Activated CD4-positive, CD25-positive, alpha-beta regulatory T cell treated with anti-CD3 and anti-CD28 coated beads, Interleukin-2, amount 50 U/mL, for 24 hours (primary cell): ENCODE measurements at places on chromosomes 1 and 21.
A peak's percentile ranks its signal among the peaks of the same experiment; 100 is the strongest.

GRCh38 chr21:44407493-44407892 lies 47.8 kb upstream of the LRRC3 start:
- ATAC-seq: peak; percentile 97

DNA sequence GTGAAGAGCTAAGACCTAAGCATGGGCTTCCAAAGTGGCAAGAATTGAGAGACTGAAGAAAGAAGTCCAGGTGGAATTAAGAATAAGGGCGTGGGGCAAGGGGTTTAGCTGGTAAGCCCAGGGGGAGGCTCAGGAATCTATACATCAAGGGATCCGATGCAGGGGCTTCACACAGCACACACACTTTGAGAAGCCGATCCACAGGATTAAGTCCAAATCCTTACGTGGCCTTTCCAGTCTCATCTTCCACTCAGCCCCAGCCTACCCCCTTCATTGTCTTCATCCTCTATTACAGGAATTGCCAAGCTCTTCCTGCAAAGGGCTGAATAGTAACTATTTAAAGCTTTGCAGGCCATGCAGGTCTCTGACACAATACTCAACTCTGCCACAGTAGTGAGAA lies 101.3 kb downstream of the TGFBR3 start:
- no peak for ATAC-seq

DNA sequence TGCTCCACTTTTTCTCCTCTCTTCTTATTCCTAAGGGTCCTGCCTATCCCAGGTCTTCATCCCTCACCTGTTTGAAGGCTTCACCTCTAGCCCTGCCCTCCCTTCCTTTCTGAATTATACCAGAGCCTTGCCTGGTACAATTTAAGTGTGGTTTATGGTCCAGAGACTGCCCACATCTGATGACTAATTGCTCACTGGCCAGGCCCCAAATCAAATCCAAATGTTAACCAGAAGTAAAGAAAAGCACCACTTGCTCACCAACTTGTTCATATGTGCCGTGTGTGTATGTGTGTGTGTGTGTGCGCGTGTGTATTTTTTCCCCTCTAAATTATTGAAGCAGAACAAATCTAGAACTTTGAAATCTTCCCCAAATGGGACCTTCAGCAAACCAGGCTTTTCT lies 26.4 kb downstream of the MYOM3 start:
- ATAC-seq: no peak

DNA sequence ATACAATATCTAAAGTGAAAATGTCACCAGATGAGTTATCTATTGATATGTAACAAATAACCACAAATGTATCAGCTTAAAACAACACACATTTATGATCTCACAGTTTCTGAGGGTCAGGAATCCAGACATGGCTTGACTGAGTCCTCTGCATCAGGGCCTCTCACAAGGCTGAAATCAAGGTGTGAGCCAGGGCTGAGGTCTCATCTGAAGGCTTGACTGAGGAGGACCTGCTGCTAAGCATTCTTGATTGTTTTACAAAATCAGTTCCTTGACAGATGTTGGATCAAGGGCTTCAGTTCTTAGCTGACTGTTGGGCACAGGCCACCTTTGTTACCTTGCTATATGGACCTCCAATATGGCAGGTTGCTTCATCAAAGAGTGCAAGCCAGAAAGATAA lies 483.7 kb downstream of the CAMTA1 start:
- no peak for ATAC-seq

- no peak for ATAC-seq
These were observed 279.1 kb upstream of the FMN2 start for GRCh38 chr1:239812580-239812979.

DNA sequence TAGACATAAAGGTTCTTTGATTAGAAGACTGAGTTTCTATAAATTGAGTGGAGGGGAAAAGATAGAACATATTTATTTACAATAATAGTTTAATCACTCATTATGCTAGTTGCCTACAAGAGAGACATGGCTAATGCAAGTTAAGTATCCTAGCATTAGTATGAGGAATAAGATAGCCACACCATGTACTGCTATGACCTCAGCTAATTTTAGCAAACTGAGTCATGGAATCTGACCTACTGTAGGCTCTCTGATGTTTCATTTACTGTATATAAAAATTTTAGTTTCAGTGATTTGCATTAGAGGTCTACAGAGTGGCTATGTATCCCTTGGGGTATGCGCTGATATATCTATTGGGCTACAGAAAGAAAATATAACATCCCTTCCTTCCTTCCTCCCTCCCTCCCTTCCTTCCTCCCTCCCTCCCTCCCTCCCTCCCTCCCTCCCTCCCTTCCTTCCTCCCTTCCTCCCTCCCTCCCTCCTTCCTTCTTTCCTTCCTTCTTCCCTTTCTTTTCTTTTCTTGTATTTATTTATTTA lies 5.8 kb downstream of the AGL start:
- ATAC-seq: no peak

DNA sequence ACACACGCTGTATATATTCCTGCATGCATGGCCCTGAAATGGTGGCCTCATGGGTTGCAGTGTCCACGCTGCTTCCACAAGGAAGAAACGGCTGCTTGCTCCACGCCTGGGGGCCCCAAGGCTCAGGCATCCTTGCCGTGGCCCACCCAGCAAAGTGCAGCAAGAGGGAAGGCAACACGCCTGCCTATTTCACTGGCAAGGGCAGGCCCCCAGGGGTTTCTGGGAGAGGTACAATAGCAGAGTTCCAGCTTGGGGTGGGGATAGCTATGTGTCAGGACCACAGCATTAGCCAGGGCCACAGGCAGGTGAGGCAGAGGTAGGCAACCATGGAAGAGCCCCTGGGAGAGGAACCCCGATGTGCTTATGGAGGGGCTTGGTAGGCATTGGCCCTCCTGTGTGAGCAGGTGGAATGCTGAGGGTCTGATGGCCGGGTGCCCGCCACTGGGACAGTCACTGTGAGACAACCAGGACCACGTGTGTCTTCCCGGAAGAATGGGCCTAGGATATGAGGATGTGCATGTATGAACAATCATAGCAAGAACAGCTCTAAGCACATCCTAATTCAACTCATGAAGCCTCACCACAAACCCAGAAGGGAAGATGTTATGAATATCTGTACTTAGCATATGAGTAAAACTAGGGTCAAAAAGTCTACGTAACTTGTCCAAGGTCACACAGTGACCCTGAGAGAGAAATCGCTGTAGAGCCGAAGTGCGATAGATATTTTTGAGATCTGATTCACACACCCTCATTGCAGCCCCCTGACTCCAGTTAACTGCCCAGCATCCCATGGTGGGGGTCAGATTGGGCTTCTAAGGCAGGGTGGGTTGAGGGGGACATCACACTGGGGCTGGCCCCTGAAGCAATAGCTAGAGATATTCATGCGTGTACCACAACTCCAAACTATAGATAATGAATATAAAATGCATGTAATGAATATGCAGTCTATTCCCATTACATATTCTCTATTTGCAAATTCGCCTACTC lies 11.8 kb downstream of the TFF2 start:
- peak; percentile 57 for ATAC-seq

DNA sequence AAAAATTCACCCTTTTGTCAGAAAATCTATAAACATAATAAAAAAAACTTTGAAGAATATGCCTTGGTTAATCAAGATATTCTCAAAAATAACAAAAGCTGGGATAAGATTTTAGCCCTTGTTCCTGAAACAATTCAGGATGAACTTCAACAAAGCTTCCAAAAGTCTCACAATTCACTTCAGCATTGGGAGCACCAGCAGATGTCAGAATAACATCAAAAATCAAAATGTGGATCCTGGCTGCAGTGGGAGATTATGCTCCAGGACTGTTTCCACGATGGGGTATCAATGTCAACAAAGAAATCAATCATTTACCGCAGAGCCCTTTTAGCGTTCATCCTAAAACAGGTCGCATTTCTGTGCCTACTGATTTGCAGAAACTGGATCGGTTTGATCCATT lies 35.2 kb downstream of the ZNF670 start:
- ATAC-seq: no peak

GRCh38 chr1:33391343-33392078 lies 39.4 kb downstream of the PHC2 start:
- no peak for ATAC-seq

DNA sequence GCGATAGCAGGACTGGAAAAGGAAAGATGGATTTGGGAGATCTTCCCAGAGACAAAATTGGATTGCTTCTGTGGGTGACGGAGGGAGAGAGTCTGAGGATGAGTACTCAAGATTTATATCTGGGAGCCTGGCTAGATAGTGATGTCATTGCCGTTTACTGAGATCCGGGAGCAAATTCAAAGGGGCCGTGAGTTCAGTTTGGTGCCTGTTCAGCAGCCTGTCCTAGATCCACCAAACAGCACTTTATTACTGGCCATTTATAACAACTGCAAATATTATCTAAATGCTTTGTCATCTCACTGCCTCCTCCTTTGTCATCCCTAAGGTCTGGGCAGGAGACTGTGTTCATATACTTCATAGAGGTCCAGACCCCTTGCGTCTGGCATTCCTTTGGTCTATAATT lies 29.2 kb downstream of the MAPKAPK2 start:
- no peak for ATAC-seq

- no peak for ATAC-seq
These were observed 180.5 kb downstream of the TGFB2 start for GRCh38 chr1:218525451-218526197.
